Stimulated activated CD4-positive, alpha-beta T cell treated with anti-CD3 and anti-CD28 coated beads, Interleukin-4, amount 100 ng/mL, for 4 hours (primary cell): ENCODE measurements at places on chromosomes 3 and 15.

DNA sequence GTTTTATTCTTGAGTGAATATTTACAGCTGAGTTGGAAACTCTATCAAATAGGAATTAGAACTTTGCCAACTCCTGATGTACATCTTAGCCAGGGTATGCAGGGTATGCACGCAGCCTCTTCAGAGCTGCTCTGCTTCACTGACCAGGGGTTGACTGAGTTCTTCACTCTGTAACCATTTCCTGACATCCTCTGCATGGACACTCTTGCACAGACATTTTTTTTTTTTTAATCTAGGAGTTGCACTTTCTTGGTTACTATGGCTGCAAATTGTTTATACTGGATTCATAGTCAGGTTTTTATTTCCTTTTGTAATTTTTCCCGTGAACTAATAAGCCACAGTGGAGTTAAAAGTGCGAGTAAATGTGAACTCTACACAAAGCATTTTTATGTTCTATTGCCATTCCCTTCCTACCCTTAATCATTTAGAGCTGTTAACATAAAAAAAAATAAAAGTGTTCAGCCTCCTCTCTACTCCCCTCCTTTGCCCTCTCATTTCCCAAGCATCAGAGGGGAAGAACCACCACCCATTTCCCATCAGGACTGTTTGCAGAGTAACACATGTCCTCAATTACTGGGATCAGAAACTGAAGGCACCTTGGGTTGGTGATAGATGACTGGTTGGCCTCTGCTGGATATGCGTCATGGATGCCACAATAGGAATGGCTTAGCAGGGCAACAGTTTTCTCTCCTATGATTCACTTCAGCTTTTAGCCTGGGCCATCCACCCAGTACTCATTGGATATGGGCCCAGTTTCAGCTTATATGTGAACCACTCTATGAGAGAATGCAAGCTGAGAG is 54.0 kb downstream of the DUT start:
- DNase-seq, result no peak

DNA sequence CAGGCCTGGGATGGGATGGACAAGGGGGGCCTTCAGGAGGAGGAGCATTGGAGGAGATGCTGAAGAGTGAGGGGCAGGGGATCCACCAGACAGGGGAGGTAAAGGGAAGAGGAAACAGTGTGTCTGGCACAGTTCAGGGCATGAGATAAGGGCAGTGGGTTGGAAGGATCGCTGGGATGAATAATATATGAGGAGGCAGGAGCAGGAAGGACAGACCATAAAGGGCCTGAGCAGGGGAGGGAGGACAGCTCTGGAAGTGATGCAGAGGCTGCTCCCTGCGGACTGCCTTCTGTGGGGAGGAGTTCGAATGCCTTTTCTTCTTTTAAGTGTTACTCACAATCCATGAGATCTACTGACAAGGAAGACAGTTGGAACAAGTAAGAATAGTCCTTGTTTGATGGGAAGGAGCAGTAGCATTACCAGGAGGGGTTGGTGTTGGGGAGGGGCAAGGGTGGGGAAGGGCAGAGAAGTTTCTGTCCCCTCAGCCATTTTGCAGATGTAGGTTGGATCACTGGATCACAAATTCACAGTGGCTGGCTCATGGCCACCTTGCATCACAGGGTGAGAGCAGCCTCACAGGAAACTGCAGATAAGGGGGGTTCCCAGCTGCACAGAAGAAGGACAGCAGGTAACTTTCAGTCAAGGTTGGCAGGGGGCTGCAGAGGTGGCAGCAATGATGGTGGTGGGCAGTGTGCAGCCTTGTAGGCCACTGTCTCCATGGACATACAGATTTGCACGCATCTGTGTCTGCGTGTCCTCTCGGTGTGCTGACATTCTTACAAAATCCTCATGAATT is 91.9 kb upstream of the SNRPN start:
- DNase-seq, result no peak

DNA sequence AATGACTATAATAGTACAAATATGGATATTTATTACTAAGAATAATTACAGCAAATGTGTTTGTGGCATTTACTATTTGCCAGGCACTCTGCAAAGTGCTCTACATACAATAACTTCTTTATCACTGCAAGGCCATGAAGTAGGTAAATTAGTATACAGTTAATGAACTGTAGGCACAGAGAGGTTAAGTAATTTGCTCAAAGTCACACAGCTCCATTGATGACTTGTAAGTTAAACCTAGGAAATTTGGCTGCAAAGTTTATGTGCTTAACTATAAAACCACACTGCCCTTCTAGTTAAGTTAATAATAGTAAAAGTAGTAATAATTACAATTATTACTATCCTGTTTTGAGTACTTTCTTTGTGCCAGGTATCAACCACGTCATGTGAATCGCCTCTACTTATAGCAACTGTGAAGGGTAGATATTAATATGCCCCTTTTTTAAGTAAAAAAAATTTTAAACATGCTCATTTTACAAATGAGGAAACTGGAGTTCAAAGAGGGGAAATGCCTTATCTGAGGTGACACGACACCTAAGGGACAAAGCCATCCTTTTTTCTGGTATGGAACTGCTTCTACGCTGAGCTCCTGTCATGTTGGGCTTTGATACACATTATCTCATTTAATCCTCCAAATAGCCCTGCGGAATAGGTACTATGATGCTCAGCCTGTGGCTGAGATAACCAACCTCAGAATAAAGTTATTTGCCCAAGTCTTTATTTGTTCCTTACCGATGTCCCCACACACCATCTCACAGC is 8.5 kb downstream of the BHLHE40 start:
- DNase-seq, result no peak

GRCh38 chr3:128537091-128537703 is 44.2 kb upstream of the GATA2 start:
- DNase-seq, result no peak

- no peak for DNase-seq
Measured at GRCh38 chr3:126015075-126015474, 46.1 kb downstream of the ROPN1B start.

- DNase-seq, result no peak
Measured at GRCh38 chr15:99446565-99447496, 119.0 kb upstream of the MEF2A start.

DNA sequence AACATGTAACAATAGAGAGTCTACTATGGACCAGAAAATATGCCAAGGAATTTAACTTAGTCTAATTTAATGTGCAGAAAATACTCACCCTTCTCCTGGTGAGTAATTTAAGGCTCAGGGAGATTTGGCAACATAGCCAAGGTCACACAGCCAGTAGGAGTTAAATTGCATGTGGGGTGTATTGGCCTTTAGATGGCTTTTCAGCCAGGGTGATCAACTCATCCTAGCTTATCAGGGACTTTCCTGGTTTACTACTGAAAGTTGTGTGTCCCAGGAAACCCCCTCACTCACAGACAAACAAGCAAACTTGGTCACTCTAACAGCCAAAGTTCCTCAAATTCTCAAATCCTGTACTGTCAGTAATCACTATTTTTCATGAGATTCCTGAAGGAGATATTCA is 2.6 kb upstream of the SLC9A9 start:
- no peak for DNase-seq
